AG09309 (cell line): ENCODE measurements at places on chromosomes 7 and 10.

DNA sequence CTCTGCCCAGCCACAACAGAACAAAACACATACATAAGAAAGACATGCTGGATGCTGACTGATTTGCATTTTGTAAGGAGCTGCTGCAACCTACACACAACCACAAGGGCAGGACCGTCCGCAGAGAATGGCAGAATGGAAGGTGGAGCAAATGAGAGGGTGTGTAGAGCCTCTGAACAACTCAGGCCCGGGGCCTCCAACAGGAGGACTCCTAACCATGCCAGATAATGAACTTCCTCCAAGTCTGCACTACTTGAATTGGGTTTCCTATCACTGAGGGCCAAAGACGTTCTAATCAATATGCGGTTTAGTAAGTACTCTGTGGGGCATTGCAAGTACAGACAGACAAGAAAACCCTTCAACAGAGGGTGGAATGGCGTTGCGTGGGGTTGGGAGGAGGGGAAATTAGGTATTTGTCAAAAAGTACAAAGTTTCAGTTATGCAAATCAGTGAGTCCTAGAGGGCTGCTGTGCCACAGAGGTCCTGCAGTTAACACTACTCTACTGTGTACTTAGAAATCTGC lies 14.6 kb downstream of the VOPP1 start:
- DNase-seq, result no peak

- DNase-seq, result peak; percentile 4
Observed at GRCh38 chr7:13240349-13240748, 552.9 kb downstream of the ARL4A start.

GRCh38 chr10:58968389-58968755 lies 208.1 kb upstream of the PHYHIPL start:
- DNase-seq, result no peak

DNA sequence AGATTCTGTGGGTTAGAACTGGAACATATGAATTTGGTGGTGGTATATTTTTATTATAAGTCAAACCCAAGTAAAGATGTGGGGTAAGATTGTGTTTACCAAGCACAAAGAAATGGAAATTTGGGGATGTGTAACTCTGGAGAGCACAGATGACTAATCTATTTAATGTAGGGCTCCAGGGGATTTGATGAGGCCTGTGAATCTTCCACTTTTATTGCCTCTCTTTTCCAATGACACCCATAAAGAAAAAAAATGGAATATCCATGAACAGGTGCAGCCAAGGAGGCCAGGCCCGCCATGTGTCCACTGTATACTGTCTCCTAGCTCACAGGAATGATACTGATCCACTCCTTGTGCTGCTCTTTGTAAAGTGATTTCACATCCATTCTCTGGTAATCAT lies 2.8 kb downstream of the SRGN start:
- DNase-seq, result no peak

DNA sequence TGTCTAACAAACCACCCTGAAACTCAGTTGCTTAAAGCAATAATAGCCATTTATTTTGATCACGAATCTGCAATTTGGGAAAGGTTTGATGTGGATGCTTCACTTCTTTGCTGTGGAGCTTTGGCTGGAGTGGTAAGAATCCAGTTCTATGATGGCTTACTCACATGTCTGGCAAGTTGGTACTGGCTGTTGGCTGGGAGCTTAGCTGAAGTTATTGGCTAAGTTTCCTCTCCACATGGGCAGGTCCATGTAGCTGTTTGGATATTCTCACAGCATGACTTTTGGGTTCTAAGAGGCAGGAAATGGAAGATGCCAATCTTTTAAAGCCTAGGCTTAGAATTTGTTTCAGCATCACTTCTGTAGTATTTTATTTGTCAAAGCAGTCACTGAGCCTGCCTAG lies 277.6 kb upstream of the NRP1 start:
- peak; percentile 47 for DNase-seq

DNA sequence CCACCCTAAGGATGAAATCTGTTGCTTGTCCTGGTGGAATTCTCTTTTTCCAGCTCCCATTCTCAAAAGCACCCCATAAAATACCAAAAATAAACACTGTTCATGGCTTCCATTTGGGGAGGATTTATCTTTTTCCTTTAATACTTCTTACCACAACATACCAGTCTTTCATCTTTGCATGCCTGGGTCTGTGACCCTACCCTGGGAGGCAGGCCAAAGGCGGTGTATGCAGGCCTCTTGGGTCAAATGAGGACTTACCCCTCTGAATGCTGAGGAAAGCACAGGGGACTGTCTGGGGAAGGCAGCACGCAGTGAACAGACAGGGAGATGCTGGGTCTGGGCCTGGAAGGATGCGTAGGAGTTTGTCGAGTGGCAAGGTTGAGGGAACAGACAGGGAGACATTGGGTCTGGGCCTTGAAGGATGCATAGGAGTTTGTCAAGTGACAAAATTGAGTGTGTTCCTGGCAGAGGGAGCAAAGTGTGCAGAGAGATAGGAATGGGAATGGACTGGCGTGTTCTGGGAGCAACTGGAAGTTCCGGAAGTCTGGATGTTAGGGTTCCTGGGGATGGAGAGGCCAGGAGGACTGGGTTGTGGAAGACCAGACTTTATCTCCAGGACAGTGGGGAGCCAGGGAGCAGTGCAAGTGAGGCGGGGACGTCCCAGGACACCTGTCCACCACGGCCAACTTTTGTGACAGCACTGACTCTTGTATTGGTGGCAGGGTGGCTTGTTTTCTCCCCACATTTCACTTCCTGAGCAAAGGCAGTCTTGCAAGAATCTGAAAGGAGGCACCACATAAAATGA lies 40.8 kb downstream of the MYL10 start:
- DNase-seq, result peak; percentile 10

DNA sequence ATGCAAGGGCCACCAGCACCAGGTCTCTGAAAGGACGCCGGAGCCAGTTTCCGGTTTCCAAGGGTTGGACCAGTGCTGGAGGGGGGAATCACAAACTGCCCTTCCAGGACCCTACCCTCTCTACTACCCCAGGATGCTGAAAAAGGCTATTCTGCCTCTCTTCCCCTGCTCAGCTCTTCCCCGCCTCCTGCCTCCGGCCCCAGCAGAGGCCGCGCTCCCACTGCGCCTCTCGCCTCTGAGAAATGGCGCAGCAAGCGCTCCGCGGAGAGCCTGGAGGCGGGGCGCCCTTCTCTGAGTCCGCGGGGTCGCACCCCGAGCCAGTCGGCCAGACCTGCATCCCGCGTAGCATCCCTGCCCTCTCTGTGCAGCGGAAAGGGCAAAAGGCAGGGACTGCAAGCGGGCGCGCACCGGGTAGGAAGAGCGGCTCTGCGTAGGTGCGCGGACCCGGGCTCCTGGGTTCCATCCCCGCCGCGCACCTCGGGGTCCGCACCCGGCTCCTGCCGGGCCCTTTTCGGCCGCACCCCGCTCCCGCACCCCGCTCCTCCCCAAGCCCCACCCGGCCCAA lies 476 bp upstream of the RET start:
- DNase-seq, result no peak

DNA sequence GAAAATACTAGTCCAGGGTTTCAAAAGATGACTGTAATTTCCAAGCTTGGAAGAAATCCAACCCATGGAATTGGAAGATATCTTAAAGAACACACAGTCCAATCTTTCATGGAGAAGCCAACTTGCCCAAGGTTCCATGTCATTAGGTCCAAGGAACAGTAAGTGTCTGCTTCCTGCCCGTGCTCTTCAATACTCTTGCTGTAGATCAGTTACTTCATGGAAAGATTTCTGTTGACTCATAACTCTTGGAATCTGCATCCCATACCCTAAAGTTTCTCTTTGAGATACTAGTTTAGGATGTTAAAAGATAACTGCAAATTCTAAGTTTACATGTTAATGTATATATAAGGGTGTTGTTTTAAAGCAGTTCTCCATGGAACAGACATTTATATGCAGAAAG lies 127.9 kb upstream of the SLC13A1 start:
- no peak for DNase-seq

- no peak for DNase-seq
Observed at GRCh38 chr10:126595160-126595559, 75.3 kb downstream of the C10orf90 start.

- no peak for DNase-seq
Observed at GRCh38 chr7:140643416-140643815, 2.8 kb upstream of the DENND2A start.

GRCh38 chr7:26105236-26105635 lies 46.8 kb upstream of the NFE2L3 start:
- no peak for DNase-seq

GRCh38 chr7:111190804-111191203 lies 99.9 kb downstream of the LRRN3 start:
- no peak for DNase-seq

- no peak for DNase-seq
Observed at GRCh38 chr10:35136263-35136815, 9.7 kb downstream of the CREM start.

- no peak for DNase-seq
Observed at GRCh38 chr10:75448166-75448565, 16.7 kb downstream of the LRMDA start.

- DNase-seq, result no peak
Observed at GRCh38 chr10:78775891-78776290, 292.9 kb upstream of the ZMIZ1 start.

GRCh38 chr7:110209884-110210283 lies 881.0 kb upstream of the LRRN3 start:
- DNase-seq, result no peak
